ENCODE measurements at places on chromosomes 7 and 10.
A peak's percentile ranks its signal among the peaks of the same experiment; 100 is the strongest.

- DNase-seq = no peak
Measured at GRCh38 chr10:78071140-78071856, 37.6 kb downstream of the RPS24 start.

- no peak for DNase-seq
Measured at GRCh38 chr7:148963583-148964482, 64.5 kb downstream of the PDIA4 start.

DNA sequence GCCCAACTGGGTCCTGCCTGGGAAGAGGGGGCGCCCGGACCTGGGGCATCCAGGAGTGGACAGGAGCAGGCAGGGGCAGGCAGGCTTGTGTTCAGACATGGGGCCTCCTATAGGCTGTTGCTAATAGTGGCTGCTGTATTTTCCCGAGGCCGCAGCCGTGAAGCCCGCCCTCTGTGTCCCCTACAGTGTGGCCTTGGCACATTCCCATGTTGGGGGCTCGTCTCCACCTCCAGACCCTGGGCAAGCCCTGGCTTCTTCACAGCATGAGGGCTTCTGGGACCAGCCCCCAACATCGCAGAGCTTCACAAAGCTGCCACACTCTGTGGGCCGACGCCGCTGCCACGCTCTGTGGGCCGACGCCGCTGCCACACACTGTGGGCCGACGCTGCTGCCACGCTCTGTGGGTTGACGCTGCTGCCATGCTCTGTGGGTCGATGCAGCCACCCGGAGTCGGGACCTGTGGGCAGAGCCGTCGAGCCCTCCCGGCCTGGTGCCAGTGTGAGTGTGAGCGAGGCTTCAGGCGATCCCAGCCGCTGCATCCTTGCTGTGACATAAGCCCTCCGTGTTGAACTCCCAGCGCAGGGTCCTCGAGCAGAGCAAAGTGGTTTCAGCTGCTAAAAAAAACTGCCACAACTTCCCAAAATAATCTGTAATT is 109.0 kb downstream of the INPP5A start:
- DNase-seq = no peak

GRCh38 chr7:150857276-150858055 is 5.1 kb downstream of the AOC1 start:
- no peak for DNase-seq

DNA sequence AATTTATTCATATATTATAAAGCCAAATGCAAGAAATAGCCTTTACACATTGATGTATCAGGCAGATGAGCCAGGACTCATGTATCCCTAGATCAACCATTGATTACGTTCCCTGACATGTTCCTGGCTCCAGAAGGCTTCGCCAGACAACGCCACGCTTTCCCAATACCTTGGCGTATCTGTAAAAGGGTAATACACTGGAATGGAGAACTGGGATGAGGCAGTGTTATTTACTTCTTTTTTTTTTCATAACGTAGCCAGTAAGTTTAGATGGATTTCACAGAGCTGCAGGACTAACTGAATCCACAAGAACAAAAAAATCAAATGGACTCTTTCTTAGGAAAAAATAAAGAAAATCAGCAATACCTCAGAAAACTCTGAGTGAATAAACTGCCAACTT is 588.1 kb upstream of the SEMA3D start:
- no peak for DNase-seq

DNA sequence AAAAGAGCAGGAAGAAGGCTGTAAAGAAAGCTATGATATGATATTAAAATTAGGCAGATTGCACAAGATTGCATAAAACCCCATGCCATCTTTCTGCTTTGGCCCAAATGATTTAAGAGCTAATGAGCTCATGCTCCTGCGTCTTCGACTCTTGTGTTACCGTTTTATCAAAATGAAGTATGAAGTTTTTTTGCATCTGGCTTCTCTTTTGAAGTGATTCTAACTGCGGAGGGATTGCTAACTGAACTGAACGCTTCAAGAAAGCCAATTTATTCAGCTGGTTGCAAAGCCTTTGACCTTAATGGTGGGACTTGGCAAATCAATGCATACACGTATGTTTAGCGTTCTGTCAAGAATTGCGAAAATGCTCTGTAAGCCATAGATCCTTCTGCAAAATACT is 282.9 kb downstream of the TWIST1 start:
- no peak for DNase-seq

- peak; percentile 62 for DNase-seq
Measured at GRCh38 chr10:53223851-53224250, 451.3 kb upstream of the MBL2 start.

DNA sequence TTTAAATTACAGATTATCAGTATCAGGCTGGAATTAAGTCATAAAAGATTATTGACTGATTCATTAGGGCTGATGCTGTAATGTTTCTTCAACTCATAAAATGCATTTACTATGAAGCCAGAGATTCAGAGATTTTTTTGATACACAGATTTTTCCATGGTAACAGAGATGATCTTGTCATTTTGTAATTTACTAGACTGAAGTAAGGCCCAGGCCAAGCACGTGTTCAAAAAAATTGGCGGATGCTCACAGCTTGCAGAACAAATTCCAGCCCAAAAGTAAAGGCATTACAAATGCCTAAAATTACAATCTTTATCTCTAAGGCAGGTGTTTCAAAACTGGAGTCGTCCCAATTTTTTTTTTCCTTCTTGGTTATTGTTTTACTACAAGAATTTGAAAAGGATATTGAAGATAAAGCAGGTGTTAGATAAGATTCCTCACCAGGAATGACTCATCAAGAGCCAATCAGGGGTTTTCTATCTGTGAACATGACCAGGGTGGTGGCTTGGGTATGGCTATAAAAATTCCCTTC is 78.4 kb upstream of the MEOX2 start:
- no peak for DNase-seq

DNA sequence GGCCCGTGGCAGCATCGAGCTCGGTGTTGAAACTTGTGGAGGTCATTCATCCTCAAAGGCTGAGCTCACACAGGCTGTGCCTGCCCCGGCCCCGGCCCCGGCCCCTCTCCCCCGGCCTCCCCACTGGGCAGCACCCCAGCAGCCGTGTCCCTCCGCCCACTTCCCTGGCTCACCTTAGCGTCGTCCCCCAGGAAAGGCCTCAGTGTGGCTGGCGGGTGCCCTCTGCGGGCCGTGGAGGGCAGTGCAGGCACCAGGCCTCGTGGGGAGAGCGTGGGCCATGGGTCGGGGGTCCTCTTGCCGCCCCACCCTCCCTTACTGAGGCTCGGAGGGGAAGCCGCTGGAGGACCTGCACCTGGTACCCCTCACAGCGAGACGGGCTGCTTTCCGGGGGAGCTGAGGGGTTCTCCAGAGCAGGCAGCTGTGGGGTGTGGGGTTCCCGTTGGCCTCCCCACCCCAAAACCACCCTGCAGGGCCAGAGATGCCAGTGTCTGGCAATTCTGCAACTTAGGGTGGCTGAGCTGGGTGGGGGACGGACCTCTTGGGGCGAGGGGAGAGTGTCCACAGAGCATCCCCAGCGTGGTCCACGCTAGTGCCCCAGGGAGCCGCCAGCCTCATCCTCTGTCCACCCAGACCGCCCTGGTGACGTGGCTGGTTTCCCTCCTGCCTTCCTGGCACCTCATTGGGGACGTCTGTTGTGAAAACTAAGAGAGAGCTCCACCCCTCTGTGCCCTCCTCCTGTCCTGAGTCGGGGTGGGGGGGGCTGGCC is 44.2 kb upstream of the DPYSL4 start:
- DNase-seq = peak; percentile 95

- no peak for DNase-seq
Measured at GRCh38 chr7:136057509-136057908, 80.3 kb upstream of the MTPN start.

DNA sequence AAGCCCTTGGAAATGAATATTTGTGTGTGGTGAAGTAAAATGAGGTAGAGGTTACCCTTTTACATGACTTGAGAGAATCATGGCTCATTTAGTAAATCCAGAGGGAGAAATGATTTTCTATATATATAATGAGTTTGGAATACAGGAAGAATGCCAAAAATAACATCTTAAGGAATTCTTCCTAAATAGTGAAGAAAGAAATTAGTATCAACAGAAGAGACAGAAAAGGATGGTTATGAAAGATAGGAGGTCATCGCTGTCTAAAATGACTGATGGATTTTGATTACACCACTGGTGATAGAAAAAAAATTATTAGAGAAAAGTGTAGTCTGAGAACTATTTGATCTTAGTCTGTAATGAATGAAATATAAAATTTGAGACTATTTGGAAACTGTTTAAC is 283.0 kb downstream of the ADK start:
- no peak for DNase-seq

DNA sequence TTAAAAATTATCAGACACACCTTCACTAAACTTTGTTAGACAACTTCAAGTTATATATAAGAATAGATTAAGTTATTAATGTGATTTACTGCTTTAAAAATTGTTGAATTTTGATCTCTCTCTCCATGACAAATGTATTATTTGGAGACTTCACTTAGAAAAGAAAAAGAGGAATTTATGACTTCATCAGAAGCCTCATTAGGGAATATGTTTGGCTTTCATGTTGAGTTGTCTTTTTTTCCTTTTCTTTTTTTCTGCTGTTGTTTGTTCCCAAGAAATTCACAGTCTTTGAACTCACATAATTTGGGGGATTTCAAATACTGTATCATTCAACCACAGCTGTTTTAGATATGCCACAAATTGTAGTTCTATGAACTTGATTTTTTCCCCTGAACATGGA is 149.5 kb downstream of the PPP1R9A start:
- DNase-seq = no peak

- DNase-seq = peak; percentile 10
Measured at GRCh38 chr10:87915989-87916388, 52.6 kb downstream of the PTEN start.

DNA sequence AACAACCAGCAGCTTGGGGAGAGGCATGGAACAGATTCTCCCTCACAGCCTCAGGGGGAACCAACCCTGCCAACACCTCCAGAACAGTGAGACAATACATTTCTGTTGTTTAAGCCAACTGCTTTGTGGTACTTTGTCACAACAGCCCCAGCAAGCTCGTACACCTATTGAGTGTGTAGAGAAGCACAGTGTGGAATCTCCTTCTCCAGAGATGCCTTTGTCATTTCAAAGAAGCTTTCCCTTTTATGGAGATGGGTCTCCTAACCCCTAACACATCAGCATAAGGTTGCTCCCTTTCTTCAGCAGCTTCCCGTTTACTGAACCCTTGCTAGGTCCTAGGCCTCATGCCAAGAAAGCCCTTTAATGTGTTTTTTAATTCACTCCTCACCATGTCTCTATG is 60.7 kb upstream of the AGK start:
- peak; percentile 29 for DNase-seq

DNA sequence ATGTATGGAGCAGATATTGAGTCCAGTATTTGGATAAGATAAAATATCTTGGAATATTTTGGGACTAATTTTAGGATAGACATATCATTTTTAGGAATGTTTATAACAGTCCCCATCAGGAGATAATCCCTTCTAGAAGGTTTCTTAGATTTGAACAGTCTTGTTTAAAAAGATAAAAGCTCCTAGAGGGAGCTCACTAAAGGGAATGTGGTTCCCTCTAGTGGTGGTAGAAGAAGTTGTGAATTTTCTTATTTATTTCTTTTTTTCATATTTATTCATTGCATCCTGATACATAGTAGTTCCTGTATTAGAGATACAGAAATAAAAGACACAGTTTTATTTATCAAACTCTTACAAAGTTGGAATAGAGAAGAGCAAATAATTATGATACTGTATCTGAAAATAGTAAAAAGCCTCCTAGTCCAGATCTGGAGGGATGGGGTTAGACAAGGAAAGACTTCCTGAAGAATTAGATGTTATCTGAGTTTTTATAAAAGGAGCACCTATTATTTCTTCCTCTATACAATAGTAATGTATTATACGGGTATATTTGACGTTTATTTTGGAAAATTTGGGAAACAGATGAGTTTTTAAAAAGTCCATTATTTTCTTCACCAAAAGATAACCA is 24.5 kb upstream of the KLF14 start:
- DNase-seq = peak; percentile 39

Measured in iPS-NIHi11 (cell line).